ENCODE measurements at places on chromosomes 2 and 18.

GRCh38 chr2:46697830-46698323, 217.7 kb downstream of the MCFD2 start:
- no peak for DNase-seq

- DNase-seq = no peak
Observed at GRCh38 chr2:170930131-170930990, 1.3 kb downstream of the GORASP2 start.

- no peak for DNase-seq
Observed at GRCh38 chr2:197628043-197628500, 47.3 kb downstream of the RFTN2 start.

- DNase-seq = no peak
Observed at GRCh38 chr2:60485550-60485949, 67.9 kb downstream of the BCL11A start.

- no peak for DNase-seq
Observed at GRCh38 chr2:113201496-113202304, 27.9 kb downstream of the PSD4 start.

GRCh38 chr2:30511122-30512083, 64.4 kb downstream of the LCLAT1 start:
- peak; percentile 35 for DNase-seq

DNA sequence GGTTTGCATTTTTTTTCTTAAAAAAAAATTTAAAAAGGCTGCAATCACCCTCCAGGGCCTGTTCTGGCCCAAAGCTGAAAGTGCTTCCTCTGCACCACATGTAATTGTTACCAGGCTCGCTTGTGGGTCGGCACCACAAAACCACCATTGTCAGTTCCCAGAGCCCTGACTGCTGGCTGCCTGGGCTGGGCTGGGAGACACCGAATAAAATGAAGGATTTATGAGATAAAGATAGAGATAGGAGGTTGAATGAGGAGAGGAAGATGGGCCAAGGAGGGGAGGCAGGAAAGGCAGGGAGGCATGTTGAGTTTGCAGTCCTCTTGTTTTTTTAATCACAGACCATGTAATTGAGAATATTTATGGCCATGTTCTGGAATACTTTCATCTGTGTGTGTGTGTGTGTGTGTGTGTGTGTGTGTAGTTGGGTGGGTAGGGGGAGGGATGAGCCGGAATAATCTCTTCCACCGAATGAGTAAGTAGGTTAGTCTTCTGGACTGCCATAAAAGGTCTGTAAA, 14.7 kb downstream of the NRP2 start:
- DNase-seq = no peak

- DNase-seq = no peak
Observed at GRCh38 chr18:48238636-48239035, 170.5 kb downstream of the ZBTB7C start.
